ENCODE measurements at places on chromosomes 3 and 15.

DNA sequence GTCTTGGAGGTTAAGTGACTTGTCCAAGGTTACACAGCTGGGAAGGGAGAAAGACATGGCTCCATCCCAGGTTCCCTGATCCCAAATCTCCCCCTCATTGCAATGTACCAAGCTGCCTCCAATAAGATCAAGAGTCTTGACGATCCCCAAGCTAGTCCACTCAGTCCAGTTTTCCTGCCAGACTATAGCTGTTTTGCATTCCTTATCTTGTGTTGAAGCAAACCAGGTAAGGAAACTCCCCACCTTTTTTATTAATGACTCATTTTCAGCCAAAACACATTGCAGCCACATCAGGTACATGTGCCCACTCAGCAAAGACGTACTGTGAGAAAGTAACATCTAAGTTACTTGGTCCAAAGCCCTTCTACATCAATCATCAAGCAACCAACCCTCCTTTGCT lies 41.9 kb downstream of the LIPC start:
- DNase-seq, result peak; percentile 91

DNA sequence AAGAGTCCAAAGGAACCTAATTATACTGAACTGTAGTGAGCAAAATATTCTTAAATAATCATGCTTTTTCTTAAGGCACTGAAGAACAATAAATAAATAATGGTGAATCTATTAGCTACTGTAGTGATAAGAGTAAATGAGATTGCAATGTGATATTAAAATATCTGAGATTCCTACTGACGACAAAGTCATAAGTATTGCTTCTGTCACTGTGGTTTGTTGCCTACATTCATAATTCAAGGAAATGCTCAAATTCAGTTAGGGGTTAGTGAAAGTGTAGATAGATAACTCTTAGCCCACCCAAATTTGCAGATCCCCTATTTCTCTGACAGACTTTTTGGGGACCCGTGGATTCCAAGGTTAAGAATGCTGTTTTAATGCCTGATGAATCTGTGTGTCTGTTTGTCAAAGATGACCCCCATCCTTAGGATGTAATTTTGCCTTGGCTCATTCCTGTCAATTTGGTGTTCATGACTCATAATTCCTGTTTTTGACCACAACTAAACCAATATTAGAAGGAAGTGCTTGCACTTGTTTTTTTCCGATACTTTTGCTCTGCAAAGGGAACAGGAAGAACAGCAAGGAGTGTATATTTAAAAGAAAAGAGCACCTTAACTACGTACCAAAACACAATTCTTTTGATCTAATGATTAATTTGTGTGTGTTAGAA lies 86.7 kb downstream of the MAGI1 start:
- no peak for DNase-seq

DNA sequence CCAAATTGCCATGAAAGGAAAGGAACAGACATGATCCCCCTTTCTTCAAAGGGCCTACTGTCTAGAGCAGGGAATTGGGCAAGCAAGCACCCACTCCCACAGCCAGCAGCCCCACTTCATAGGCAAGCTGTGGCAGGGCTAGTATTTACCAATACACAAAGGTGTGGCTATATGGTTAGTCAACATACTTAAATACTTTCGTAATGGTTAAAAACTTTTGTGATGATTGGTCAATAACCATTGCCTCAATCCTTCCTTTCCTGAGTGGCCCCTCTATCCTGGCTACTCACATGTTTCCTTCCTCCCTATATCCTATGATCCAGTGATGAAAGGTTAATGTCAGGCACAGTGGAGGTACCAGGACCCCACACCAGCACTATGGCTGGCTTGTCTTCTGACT lies 30.1 kb upstream of the ARL8B start:
- DNase-seq, result no peak

GRCh38 chr3:189908646-189909045 lies 212.1 kb downstream of the P3H2 start:
- DNase-seq, result peak; percentile 76

DNA sequence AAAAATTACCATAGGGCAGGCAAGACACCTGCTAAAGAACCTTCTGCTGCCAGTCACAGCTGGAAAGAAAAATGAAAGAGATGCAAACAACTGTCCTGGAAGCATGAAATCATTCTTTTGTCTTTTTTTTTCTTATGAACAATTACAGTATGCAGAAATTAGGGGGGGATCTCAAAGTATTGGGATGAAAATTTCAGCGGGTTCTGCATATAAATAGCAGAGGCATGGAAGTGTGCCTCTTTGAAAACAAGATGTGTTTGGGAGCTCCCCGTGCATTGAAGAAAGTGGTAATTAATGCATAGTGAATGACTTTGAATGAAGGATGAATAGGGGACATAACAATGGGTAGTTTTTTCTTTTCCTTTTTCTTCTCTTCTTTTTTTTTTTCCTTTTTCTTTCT lies 431.2 kb downstream of the SOX2 start:
- DNase-seq, result no peak

- DNase-seq, result no peak
These were observed 51.4 kb downstream of the FAM43A start for GRCh38 chr3:194736896-194737600.

Data from fibroblast of pulmonary artery (primary cell).